ENCODE measurements at places on chromosomes 1 and 21.

- no peak for DNase-seq
These were observed 41.3 kb upstream of the TNFSF4 start for GRCh38 chr1:173248247-173248940.

DNA sequence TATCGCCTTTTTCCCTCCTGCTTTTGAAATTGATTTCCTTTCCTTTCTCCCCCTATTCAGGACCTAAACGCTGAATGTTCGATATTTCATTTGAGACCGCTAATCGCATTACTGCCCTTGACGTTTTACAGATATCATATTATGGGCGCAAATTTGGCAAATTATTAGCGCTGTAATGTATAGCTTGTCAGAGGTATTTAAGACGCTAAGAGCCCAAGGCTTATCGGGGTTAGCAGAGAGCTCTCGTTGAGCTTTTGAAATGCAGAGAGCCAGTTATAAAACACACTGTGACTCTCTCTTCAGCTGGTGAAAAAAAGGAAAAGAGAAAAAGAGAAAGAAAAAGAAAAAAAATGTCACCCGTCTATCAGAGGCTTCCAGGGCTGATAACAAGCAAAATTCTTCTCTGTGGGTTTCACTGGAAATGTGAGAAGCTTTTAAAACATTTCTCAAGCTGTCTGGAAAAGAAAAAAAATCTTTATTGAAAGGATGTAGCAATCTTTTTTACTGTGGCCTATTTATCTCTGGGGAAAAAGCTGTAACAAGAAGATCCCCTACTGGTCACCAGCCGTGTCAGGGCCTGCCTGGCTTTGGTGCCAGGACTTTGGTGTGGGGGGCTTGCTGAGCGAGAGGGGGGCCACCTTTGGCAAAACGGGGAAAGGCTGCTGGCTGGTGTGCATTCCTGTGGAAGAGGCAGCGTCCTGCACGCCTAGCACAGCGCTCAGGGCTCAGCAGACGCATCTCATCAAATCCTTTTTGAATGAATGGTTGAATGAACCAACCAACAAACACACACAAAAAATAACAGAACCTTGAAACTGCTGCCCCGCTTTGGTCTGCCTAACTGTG lies 119.8 kb downstream of the RNF220 start:
- DNase-seq: no peak

- DNase-seq: no peak
These were observed 209.3 kb downstream of the PLA2G4A start for GRCh38 chr1:187037973-187038553.

GRCh38 chr1:16286122-16286521 lies 49.1 kb upstream of the CPLANE2 start:
- DNase-seq: no peak

GRCh38 chr1:66446261-66447001 lies 87.5 kb upstream of the SGIP1 start:
- no peak for DNase-seq

GRCh38 chr1:234929369-234929768 lies 199.3 kb downstream of the TOMM20 start:
- DNase-seq: no peak

DNA sequence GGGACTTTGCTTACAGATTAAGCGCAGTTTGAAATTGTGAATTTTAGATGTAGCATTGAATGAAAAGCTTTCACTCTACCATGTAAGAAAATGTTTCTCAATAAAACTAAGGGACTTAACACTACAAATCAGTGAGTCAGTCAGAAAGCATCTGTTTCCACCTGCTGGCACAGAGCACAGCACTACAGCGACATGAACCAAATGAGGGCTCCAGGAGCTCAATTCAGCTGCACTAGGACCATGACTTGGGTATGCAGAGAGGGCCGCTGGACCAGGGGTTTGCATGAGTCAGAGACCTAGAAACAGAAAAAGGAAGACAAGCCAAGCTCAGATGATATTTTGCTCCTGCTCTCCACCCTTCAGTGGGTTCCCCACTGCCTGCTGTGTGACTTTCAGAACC lies 5.2 kb downstream of the SUSD4 start:
- no peak for DNase-seq

GRCh38 chr1:63512584-63512983 lies 10.4 kb downstream of the ITGB3BP start:
- no peak for DNase-seq

DNA sequence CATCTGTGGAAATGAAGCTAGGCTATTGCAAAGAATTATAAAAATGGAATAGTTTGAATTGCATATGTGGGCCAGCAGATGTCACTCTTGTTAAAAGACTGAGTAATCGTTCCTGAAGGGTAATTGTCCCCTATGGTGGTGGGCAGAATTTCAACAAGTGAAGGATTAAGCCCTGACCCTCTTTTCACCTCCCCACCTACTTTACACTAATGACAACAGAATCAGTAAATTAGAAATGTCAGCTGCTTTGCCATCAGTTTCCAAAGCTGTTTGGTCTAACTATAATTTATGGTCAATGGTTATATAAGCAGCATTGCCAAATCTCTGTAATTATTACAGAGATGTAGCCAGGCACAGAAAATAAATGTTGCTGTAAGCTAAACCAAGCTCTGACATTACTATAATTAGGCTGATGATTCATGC lies 898.6 kb downstream of the AMY1C start:
- no peak for DNase-seq

DNA sequence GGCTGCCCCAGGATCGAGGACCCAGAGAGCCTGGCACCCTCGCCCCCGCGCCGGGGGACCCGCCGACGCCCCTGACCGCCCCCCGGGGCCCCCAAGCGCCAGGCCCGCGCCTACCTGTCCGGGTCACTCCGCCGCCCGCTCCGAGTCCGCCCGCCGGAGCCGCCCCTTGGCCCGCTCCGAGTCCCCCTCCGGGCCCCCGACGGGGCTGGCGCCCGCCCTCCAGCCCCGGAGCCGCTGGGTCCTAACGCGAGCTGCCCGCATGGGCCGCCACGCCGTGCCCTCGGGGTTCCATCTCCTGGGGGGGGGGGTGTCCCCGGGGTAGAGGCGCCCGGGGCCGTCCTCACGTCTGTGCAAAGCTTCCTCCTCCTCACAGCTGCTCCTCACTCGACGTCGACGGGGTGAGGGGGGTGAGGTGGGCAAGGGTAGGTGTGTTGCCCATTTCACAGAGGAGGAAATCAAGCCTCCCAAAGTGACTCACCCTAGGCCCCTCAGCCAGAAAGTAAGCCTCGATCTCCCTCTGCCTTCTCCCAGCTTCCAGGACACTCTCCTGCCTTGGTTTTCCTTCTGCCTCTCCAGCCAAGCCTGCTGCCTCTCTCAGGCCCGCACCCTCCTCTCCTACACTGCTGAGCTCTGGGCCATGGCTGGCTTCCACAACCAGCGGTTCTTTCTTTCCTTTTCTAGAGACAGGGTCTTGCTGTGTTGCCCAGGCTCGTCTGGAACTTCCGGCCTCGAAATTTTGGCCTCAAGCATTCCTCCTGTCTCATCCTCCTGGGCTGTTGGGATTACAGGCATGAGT lies at the start of gene MFAP2:
TSS of gene MFAP2 (minus strand) at position 148 of the 796 bp plus-strand sequence. CDS start 2,347 bp downstream, outside the sequence.
- no peak for DNase-seq

DNA sequence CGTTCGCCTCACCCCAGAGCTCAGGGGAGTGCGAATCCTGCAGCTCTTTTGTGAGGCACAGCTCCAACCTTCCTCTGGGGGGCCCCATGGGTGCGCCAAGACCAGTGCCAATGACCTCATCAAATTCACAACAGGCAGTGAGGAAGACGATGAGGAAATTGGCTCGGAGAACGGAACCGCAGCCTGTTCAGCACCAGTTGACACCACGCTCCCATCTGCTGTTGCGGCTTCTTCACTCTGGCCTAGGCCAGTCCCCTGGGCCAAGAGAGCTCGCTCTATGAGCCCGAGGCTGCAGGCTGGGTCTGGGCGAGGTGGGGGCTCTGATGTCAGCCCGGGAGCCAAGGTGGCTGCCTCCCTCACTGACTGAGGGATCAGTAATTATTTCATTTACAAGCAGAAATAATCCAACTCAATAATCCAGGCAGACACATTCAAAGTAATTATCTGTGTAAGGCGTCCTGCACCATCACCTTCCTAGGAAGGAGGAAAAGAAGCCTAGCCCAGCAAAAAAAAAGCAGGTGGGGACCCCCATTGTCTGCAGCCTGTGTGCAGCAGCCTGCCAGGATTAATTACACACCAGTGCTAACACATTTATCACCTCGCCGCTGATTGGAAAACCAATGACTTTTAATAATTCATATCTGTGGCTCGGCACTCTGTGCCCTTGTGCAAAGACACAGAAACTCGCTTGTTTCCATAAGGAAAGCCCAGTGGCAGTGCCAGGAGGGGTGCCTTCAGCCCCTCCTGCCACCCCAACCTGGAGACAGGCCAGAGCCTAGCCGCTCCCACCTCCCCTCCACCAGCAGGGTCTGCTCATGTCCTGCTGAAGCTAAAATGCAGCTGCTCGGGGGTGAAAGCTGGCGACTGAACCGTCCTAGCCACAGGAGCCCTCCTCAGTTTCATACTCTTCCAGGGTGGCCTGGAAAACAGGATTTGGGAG lies 1.9 kb downstream of the PLEKHA6 start:
- no peak for DNase-seq

- DNase-seq: no peak
These were observed 134.8 kb downstream of the FGGY start for GRCh38 chr1:59431566-59432294.

DNA sequence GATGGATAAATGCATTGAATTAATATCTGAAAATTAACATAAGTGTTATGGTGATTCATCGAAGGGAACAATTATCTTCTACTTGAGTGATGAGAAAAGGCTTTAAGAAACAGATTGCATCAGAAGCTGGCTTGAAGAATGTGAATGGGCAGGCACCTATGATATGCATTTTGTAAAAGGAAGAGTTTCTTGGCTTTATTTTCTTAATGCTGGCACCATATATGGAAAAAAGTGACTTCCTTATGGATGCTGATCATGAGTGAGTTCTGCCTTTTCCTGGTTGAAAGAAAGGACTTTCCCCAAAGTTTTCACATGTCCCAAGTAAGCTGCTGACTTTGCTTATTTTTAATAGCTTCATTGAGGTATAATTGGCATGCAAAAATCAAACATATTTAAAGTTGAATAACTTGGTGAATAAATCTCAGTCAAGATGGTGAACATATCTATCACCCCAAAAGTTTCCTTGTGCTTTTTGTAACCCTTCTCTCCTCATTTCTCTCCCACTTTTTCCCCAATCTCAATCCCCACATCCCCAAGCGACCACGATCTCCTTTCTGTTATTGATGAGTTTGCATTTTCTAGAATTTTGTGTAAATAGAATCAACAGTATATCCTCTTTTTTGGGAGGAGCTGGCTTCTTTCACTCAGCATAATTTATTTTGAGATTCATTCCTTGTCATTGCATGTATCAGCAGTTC lies 74.2 kb downstream of the SPATA46 start:
- DNase-seq: no peak

DNA sequence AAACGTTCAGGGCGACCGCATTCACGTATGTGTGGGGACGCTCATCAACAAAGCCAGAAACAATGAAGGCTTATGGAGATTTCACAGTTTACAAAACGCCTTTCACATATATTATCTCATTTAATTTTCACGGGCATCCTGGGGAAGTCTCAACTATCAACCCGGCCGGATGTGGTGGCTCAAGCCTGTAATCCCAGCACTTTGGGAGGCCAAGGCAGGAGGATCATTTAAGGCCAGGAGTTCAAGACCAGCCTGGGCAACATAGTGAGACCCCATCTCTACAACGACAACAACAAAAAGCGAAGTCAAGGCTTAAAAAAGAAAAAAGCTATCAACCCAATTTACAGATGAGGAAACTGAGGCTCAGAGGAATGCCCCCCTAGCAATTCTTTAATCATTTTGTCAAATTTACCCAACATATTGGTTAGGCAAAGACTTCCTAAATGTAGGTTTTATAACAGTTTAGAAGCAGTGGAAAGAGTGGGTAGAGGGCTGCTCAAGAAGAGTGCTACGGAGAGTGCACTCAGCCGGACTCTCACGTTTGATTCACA lies 28.3 kb downstream of the SLC66A1 start:
- DNase-seq: no peak

- DNase-seq: no peak
These were observed 229.2 kb downstream of the RHOU start for GRCh38 chr1:228964178-228965089.

DNA sequence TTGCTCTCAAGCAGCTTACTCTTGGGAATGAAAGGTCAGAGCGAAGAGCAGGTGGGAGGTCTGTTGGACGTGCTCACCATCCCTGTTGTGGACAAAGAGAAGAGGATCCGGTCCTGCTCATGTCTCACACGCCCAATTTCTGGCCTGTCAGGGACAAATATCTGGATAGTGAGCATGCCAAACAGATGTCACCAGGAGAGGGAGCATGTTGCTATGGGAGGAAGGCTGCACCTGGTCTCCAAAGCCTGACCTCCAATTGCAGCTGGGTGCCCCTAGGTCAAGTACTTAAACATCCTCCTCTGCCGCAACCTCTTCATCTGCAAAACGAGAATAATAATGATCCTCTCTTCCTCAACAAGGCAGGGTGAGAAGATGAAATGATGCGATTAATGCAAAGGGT lies 53.4 kb downstream of the DMRTA2 start:
- no peak for DNase-seq

DNA sequence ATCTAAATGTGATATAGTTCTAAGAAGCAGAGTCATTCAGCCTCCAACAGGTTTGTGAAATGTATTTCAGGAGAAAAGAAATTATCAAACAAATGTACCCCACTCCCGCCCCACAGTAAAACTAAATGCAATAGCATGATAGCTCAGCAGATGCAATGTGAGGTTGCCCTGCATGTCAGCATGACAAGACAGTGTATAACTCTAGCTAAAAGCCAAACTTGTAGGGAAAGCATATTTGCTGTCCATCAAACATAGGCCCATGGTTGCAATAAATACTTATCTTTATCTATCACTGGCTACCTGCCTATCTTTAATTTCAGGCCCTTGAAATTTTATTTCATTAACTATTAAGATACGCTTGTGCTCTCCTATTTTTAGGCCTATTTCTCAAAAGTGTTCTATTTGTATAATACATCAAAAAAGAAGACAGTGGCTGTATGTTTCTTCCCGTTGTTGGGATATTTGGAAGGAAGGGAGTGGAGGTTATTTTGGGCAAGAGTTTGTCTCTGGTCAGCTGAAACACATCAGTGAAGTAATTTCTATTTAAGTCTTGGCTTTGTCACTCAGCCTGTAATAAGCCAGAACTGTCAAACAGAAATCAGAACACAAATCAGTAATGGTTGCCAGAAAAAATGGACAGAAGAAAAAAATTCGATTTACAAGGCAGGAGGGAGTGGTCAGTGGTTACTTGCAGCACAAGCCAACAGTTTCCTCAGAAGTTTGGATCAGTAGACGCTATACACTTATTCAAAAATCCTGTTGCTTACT lies 307.4 kb upstream of the ADGRL2 start:
- no peak for DNase-seq

DNA sequence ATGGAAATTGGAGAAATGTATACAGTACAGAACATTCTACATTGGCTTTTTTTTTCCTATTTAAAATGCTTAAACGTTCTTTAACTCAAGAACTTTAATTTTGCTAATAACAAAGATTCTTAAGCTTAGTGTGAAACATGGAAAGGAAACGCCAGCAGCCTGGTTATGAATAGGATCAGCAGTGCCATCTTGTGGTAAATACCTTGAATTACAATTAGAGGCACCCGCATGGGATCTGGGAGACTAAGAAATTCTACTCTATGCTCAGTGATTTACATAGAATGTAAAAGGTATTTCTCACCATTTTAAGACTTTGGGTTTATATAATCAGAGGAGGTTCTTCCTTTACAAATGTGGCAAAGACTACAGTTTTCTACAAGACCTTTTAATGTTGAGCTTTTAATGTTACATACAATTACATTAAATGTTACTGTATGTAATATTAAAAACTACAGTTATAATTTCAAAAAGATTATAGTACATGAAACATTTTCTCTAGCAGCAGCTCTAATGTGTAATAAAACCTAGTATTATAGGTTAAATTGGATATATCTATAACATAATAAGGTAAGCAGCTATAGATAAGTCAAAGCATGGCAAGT lies 32.1 kb upstream of the APOBEC4 start:
- no peak for DNase-seq
